Stimulated activated CD4-positive, alpha-beta T cell treated with anti-CD3 and anti-CD28 coated beads, TNF-alpha, amount 100 ng/mL, for 24 hours (primary cell): ENCODE measurements at places on chromosomes 7 and 10.
A peak's percentile ranks its signal among the peaks of the same experiment; 100 is the strongest.

GRCh38 chr7:81234896-81235295 lies 316.0 kb upstream of the SEMA3C start:
- DNase-seq: no peak

- no peak for DNase-seq
Measured at GRCh38 chr10:57706576-57707299, 561.0 kb downstream of the IPMK start.

GRCh38 chr7:133320891-133321290 lies 68.0 kb downstream of the EXOC4 start:
- no peak for DNase-seq

DNA sequence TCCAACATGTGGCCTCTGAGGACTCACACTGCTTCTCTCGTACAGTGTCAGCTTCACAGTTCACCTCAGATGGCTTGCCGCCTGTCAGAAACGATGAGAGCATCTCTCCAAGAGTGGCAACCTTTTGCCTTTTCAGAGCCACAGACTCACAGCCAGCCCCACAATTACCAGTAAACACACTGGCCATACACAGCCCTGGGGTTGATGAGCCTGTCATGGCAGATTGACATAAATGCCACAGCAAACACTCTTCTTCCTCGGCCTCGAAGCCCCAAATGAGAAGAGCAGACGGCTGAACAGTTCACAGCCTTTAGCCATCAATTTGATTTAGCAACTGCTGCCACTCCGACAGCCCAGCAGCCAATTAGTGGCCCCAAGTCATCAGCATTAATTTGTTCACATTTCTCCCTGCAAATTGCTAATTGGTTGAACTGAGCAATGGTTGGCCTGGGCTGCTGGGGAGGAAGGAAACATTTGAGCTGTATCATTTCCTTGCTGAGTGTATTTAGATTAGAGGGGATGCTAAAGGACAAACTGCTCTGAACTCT lies 1142.9 kb downstream of the SORCS3 start:
- DNase-seq: no peak

DNA sequence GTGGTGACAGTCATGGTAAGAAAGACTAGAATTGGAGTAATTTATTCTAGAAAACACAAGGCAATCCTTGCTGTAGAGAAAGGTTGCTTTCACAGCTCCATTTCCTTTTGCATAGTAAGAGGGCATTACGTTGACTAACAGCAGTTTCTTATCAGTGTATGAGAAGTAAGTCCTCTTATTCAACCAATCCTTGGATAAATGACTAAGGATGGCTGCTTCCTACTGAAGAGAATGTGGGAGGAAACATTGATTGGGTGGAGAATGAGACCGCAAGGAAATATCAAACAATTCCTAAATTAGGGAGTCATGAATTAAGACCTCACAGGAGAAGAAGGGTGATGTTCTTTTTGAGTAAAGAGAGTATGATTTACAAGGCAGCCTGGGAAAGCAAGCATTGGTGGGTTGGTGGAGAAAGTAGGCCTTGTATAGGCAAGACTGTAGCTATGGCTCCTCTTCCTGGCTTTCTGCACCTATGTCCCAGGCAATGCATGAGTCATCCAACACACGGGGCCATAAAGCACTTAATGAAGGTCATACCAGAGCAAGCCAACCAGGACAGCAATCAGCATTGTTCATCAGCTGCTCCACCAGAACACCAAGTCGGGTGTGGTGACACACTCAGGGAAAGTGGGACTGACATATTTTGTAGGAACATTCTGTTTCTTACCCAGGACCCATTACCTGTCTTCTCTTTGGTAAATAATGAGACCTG lies 5.6 kb downstream of the MGAM start:
- DNase-seq: no peak

DNA sequence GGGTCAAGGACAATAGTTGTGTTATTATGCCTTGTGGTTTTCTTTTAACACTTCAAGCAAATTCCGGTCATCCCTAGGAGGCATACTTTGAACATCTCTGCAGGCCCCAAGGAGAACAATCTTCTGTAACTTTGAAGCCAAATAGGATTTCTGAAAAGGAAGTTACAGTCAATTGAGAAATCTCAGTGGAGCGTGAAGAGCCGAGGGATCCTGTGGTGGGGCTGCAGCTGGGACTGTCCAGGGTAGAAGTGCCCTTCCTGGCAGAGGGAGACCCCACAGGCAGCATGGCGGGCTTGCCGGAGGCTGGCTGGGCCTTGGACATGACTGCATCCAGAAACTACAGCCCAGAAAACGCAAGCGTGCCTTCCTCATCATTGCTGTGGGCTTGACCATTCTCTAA lies 179.7 kb downstream of the PTPN20 start:
- DNase-seq: no peak

DNA sequence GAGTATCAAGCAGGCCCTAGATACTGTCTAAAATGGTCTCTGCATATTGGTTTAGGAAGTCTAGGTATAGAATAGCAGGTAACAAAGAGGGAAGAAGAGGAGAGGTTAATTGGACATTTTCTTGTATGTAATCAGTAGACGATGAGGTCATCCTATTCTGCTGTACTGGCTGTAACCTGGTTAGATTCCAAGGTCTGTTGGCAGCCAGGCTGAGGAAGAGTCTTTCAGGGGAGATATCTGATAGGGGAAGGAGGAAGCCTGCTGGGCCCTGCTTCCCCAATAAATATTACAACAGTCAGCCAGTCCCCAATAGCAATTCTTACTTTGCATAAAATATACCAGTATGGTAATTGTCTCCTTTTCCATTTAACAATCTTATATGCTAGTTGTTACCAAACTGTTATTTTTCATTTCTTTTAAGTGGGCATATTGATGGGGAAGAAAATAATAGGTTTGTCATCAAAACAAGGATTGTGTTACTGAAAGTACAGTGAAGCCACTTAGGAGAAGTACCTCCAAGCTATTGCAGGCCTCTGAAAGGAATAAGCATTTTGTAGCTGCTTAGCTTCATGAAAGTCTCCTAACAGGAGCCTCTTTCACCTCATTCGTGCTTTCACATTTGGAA lies 186.4 kb downstream of the LRRC4 start:
- no peak for DNase-seq

GRCh38 chr7:6530626-6531491 lies 20.4 kb downstream of the GRID2IP start:
- DNase-seq: no peak

GRCh38 chr10:69451209-69451783 lies at the start of gene TSPAN15:
Gene TSPAN15, plus strand, starts transcription at chr10:69451465. Its CDS starts 130 bp downstream, at chr10:69451595.
- peak; percentile 69 for DNase-seq

DNA sequence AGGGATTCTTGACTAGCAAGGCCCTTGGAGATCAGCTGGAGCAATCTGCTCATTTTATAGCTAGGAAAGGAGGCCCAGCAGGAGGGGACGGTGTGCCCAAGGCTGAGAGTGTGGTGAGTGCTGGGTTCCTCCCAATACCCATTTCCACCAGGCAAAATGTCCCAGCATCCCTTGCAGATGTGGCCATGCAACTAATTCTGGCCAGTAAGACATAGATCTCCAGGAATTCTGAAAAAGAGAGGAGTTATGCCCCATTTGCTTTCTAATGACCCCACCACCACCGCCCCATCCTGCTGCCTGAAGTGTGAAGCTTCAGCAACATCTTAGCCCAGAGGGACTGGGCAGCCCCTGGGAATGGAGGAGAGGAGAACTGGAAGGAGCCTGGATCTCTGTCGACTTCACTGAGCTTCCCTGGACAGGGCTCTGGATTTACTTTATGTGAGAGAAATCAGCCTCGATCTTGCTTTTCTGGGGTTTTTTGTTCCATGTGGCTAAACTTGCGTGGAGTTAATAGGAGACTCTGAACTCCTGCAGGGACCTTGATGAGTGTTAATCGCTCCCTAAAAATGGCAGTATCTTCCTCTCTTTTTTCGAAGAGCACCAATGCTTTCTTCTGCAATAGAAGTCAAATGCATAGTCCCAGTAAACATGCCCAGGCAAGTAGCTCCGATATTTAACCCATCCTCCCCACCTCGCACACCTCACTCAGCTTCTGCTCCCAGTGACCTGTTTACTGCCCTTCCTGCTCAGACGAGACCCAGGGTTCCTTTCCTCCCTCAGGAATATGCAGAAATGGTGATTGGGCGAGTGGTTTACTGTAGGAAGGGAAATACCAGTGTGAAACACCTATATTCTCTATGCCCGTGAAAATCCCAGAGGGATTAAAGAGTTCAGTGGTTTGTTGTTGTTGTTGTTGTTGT lies 127.5 kb upstream of the GPR26 start:
- no peak for DNase-seq

DNA sequence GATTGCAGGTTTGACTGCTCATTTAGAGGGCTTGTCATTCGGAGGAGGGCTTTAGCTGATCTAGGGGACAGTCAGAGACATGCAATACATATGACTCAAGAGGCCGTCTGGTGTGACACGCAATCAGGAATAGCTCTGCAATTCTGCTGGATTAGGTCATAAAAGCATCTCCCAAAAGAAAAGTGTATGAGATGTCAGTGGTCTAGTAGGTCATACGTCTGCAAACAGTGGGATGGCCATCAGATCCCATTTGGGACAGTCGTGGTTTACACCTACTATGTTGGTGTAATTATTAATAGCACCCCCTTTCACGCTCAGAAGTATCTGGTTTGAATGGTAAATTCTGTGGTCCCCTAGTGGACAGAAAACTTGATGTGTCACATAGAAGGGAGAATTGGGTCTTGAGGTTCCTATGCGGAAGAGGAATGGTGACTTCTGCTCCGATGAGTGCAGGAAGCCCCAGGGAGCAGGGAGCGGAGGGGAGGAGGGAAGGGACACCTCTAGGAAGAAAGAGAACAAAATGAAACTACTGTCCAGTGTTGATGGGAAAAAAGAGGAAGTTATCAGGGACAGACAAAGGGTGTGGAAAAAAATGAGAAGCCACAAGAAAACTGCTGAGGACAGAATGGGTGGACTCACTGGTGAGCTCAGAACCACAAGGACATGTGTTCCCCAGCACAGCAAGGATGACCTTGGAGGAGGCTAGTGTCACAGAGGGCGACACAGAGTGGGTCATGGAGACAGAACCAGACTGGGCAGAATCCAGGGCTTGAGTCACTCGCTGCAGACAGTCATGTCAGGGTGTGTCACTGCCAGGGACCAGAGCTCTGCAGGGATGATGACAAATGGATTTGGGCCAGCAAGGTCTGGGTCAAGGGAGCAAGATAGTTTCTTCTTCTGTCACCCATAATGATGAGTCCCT lies 59.9 kb downstream of the MAP3K8 start:
- no peak for DNase-seq

GRCh38 chr7:149125863-149126661 lies at the start of gene ZNF425:
Gene ZNF425, minus strand, starts transcription at chr7:149126324. Its CDS starts 111 bp downstream, at chr7:149126213.
- peak; percentile 93 for DNase-seq

- DNase-seq: no peak
Measured at GRCh38 chr7:107924841-107925504, 34.0 kb downstream of the DLD start.

GRCh38 chr7:32227746-32228145 lies 157.5 kb upstream of the PDE1C start:
- no peak for DNase-seq

- no peak for DNase-seq
Measured at GRCh38 chr10:36534471-36535002, 590.9 kb upstream of the ANKRD30A start.

- no peak for DNase-seq
Measured at GRCh38 chr10:65566906-65567305, 1358.9 kb upstream of the LRRTM3 start.

GRCh38 chr7:37061849-37062559 lies 337.7 kb upstream of the AOAH start:
- no peak for DNase-seq

DNA sequence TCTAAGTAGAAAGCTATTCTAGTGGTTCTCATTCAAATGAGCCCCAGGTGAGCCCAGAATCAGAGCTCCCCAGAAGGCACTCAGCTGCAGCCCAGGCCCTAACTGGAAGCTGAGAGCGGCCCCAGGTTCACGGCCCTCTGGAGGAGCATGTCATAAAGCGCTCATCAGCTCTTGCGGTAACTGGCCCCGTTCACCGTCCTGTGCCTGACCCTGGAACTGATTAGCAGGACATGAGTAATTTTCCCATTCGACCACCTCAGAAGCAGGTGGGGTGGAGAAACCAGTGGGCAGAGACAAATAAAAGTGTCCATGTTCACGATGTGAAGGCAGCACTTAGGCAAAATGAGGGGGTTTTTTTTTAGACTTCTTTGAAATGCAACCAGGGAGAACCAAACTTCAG lies 136.1 kb upstream of the LYZL2 start:
- no peak for DNase-seq

DNA sequence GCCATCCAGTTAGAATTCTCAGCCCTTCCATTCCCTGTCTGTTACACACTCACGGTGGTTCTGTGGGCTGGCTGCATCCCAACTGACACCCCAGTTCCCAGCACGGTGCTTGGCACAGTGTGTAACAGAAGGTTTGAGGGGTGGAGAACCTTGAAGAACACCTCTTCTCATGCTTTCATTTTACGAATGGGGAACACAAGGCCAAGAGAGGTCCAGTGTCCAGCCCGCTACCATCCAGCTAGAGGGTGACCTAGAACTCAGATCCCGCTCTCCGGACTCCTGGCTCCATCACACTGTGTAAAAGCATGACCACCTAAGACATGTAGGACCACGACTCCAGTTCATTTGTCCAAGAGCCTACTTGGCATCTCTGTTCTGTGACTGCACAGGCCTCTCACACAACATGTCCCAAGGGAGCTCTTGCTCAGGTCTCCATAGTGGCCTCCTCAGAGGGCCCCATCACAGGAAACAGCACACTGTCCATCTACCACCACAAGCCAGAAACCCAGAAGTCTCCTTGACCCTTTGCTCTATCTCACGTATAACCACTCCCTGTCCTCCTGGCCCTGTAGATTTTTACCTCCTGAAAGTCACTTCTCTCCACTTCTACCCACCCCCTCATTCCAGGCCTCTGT lies 2.8 kb upstream of the CDH23 start:
- no peak for DNase-seq

DNA sequence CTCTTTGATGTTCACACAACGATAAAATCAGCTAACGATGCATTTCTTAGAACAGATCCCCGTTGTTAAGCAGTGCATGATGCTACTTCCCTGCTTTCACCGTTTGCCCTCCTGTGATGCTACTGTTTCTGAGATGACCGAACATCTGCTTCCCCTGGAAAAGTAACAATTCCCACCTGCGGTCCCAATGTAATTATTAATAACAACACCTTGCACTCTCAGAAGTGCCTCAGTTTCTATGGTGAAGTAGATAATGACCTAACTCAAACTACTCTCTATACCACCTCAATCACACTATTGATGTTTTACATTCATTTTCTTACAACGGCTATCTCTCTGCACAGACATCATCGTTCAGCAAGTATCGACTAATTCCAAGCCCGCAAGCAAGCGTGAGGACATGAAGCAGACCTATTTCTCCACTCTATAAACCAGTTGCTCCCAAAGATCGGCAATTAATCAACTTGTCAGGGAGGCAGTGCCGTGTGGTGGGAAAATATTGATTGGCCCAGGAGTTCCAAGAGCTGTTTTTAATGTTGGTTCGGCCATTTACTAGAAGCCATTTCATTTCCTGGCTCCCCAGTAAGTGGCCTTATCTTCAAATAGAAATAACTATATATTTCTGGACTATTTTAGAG lies 42.7 kb downstream of the FAM107B start:
- no peak for DNase-seq

DNA sequence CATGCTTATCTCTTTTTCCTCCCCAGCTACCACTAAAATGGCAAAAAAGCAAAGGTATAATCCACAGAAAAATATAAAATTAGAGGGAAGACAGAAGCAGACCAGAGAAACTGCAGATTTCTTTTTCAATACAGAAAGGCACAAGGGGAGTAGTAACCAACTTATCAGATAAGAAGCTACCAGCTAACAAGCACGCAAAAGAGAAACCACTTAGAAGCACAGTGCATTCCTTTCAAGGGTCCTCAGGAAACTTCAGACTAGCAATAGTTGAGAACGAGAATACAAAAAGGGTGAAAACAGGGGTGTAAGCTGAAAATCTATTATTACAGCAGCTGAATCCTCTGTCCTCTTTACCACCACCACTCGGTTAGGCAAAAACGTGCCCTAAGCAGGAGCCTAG lies 9.9 kb upstream of the OR2A5 start:
- DNase-seq: no peak
